ENCODE measurements at places on chromosomes 1 and 21.

GRCh38 chr1:7068552-7068951, 283.3 kb downstream of the CAMTA1 start:
- no peak for DNase-seq

DNA sequence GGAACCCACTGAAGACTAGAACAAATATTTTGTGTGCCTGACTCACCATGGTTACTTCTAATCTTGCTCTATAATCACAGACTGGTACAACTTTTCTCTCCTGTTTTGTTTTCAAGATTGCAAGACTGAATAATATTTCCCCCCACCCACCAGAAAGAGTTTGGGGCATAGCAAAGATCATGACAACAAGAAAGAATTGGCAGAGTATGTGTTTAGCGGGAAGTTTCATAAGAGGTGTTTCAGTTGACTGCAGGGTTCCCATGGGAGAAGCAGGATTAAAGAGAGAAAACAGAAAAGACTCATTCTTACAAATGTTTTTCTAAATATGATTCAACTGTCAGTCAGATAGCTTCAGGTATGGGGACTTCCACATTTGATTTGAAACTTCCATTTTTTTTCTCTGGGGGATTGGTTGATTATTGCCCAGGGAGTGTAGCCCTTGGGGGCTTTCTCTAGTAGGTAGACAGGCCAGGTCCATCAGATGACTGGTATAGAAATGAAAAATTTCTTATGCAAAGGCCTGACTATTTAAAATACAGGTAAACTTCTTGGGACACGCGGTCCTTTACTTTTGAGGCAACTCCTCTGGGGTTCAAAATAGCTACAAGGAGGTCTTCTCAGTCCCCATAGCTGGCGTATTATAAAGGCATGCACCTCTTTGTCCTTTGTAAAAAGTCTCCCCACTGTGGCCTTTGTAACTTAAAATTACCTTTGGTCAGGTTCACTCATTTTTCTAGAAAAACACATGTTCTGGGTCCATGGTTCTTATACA, 13.9 kb downstream of the OR14I1 start:
- no peak for DNase-seq

DNA sequence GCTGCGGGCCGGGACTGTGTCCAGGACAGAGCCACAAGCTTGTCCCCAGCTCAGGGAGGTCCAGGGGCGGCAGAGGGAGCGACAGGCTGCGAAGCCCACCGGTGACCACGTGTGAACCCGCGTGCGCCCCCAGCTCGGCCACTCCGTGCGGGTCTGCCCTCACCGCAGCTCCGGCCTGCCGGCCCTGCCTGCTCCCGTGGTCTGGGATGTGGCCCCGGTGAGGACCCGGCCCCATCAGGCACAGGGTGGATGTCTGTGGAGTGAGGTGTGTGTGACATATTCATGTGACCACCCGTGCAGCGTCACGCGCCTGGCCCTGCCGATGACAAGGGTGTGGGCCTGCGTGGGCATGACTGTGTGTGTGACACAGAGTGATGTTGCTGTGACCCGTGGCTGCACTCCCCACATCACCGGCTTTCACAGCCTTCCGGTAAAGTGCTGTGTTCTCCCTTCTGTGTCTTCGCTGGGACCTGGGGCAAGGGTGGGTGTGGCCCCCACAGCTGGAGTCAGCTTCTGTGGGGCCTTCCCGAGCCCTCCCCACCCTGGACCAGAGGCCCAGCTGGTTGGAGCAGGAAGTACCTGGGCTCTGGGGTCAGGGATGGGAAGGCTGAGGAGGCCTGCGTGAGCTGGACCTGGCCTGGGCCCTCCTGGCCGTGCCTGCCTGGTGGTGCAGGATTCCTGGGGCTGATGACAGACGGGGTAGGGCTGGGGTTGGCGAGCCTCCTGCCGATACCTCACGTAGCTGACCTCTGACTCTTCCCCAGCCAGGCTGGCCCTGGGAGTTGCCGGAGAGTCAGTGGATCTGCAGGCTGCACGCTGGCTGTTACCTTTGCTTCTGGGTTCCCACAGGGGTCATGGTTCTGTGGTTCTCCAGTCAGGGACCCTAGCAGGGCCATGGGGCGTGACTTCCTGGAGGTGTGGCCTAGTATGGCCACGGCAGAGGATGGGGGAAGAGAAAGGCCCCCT, 4.1 kb downstream of the RNF223 start:
- DNase-seq: no peak

DNA sequence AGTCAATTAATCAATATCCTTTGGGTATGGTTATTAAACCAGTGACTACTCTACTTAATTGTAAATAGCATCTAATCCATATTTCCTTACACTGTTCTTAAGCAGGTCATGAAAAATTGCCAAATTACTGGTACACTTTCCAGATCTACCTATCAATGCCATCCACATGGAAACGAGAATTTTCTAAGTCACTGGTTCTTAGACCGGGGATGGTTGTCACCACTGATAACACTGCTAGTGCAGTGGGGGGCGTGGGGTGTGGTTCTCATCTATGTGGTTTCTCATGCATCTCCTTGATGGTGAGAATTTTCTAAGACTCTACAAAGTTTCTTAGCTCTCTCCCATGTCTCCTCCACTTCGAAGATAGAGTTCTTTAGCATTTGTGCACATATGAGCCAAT, 63.7 kb upstream of the COG2 start:
- DNase-seq: peak; percentile 32

DNA sequence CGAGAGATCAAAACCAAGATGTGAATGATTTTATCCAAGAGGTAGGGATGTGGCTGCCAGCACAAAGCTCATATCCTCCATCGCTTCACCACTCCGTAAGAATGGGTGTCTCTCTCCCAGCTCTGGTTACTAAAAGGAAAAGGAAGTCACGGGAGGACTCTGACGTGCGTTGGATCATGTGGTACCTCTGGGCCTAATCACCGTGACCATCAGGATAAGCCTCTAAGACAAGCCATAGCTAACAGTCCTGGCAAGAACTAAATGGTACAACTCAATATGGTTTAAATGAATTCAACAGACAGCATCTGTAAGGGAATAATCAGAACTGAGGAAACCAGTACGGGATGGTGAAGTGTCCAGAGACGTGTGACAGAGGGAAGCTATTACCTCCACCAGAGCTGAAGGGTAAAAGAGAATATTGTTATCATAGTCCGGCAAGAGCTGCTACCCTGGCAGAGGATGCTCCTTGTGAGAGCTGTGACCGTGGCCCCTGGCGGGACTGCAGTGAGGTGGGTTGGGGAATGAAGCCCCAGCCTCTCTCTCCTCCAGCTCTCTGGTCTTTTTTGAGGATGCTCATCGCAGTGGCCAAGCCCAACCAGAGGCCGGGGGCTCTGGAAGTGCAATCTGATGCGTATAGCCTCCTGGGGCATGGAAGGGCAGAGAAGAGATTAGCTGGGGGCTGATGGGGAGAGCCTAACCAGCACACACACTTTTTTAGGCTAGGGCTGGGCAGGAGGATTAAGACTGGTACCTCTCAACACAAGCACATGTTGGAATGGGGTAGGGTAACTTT, 54.2 kb downstream of the KIAA1614 start:
- no peak for DNase-seq

DNA sequence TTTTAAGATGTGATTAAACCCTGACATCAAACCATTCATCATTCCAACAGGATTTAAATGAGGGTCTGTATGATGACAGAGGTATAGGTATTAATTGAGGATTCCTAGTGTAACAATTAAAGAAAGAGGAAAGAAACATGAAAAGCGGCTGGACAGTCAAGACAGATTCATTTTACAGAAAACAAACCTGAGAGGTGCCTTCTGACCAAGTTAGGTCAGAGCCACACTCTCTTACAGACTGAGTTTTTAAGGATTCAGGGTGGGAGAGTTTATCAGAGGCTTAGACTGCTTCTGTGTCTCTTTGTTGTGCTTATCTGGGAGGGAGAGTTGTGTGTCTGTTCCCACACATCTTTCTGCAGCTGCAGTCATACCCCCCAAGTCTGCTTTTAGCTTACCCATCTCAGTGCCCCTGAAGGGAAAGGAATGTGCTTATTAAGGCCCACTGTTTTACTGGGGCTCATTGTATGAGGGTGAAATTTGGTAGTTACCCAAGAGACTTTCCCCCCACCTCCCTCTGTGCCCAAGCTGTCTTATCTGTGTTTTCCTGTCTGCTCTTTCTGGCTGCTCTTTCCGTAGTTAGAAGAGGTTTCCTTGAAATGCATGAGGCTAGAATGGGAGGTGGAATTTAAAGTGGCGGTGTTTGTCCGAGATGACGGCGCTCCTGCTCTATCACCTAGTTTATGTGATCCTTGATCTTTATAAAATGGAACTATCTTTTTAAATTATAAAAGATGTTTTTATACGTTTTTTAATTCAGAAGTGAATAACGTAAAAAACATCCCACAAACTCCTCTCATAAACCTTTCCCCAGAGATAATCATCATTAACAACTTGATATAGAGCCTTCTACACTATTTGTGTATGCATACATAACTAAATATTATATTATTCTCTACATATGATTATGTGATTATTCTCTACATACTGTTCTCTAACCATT, 96.0 kb upstream of the TNFSF4 start:
- peak; percentile 35 for DNase-seq

- no peak for DNase-seq
These were observed 6.0 kb downstream of the LSS start for GRCh38 chr21:46222436-46223116.

- peak; percentile 41 for DNase-seq
These were observed 18.1 kb upstream of the COL18A1 start for GRCh38 chr21:45386728-45387371.
